Peyer's patch (tissue), 4 donors: ENCODE measurements at places on chromosomes 13 and 19. TPM values are rescaled to one million over a fixed set of nuclear protein-coding genes. Genes with fewer than 3 reads are reported as not detected.

GRCh38 chr13:75120085-75120484, 361.9 kb downstream of the TBC1D4 start:
- DNase-seq = no peak

DNA sequence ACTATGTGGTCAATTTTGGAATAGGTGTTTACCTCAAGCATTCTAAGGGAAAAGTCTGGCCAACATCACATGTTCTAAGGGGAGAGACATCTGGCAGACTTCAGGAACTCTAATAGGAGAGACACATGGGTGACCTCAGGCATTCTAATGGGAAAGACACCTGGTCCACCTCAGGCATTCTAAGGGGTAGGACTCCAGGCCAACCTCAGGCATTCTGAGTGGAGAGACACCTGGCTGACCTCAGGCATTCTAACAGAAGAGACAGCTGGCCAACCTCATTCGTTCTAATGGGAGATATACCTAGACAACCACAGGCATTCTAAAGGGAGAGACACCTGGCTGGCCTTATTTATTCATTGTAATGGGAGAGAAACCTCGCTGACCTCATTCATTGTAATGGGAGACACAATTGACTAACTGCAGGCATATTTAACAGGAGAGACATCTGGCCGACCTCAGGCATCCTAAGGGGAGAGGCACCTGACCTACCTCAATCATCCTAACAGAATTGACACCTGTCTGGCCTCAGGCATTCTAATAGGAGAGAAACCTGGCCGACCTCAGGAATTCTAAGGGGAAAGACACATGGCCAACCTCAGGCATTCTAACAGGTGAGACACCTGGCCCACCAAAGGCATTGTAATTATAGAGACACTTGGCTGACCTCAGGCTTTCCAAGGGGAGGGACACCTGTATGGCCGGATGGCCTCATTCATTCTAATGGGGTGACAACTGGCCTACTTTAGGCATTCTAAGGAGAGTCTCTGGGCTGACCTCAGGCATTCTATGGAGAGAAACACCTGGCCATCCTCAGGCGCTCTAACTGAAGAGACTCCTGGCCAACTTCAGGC, 1346.8 kb downstream of the UQCRFS1 start:
- no peak for DNase-seq

ZNF763 gene
- 9.0 TPM for total RNA-seq

DNA sequence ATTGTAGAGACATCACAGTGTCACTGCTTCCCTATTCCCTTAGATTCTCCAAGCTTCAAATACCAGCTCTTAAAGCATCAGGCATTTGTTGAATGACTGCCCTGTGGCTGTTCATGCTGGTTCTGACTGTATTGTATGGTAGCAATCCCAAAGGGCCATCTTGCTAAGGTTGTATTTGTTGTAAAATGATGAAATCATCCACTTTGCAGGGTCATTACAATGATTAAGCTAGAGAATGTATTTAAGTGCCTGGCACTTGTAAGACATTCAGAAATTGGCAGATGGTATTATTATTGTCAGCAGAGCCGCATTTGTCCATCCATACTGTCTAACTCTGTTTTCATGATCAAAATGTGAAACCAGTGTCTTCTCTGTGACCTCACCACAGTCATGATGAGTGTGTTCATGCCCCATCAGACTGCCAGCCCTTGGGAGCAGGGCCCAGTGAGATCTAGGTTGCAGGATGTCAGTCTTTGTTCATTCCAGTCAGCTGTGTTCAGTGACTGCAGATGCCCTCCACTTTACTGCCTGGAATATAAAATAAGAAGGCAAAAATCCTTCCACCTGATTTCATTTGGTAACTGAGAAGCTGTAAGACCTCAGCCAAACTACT, 86.1 kb downstream of the DHRS12 start:
- DNase-seq = no peak

DNA sequence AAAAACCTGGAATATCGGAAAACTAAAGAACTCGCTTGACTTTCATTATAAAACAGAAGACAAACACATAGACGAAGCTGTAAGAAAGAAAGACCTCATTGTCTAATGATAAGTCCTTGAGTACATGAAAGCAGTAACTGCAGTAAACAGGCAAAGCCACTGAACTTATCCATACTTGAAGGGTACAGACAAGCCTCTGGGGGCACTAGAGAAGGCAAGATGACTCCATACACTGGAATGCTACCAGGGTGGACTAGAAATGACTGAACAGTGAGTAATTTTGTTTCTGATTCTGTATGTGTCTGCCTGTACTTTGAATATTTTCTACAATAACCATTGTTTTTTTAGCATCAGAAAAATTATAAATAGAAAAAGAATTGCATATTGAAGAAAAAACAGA, 507.9 kb downstream of the UQCRFS1 start:
- DNase-seq = no peak

CCDC70 gene
- not detected for total RNA-seq

- DNase-seq = no peak
Measured at GRCh38 chr13:53920916-53921315, 892.3 kb downstream of the OLFM4 start.

ZNF675 gene
- 10.0 TPM for total RNA-seq

CEACAM5 gene
- 63.9 TPM for total RNA-seq

CGB1 gene
- not detected for total RNA-seq

TLE6 gene
- total RNA-seq = 1.9 TPM

LHB gene
- not detected for total RNA-seq

DNA sequence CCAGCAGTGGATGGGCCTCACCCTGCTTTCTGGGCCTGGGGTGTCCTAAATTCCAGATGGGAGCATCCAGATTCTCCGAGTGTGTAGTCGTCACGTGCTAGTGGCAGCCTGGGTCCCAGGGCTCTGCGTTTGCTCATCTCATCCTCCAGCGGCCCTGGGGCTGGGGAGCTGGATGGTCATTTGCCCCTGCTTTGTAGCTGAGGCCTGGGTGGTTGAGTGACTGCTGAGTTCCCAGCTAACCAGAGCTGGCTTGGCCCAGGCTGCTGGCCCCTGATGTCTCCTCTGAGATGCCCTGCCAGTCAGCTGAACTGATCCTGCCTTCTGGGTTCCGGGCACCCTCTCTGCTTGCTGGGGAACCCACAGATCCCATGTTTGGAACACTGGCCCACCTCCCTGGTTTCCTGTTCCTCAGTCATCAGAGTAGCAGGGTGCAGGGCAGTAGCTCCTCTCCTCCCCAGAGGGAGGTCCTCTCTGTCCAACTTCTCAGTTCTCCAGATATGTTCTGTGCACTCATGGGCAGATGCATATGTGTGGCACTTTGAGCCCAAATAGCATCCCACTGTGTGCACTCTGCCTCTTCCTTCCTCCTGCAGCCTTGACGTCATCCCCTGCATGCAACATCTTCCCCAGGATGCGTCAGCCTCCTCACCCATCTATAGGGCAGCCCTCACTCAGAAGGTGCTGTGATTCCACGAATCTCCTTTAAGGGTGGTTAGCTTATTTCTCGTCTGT, 22.4 kb upstream of the CRTC1 start:
- no peak for DNase-seq

C5AR1 gene
- 5.0 TPM for total RNA-seq

- DNase-seq = no peak
Measured at GRCh38 chr13:49279112-49279511, 31.4 kb downstream of the CDADC1 start.

- DNase-seq = no peak
Measured at GRCh38 chr19:44684892-44685863, 13.8 kb upstream of the CEACAM16 start.

- no peak for DNase-seq
Measured at GRCh38 chr13:26882731-26883130, 122.1 kb upstream of the GPR12 start.

IRS2 gene
- total RNA-seq = 10.5 TPM

DNA sequence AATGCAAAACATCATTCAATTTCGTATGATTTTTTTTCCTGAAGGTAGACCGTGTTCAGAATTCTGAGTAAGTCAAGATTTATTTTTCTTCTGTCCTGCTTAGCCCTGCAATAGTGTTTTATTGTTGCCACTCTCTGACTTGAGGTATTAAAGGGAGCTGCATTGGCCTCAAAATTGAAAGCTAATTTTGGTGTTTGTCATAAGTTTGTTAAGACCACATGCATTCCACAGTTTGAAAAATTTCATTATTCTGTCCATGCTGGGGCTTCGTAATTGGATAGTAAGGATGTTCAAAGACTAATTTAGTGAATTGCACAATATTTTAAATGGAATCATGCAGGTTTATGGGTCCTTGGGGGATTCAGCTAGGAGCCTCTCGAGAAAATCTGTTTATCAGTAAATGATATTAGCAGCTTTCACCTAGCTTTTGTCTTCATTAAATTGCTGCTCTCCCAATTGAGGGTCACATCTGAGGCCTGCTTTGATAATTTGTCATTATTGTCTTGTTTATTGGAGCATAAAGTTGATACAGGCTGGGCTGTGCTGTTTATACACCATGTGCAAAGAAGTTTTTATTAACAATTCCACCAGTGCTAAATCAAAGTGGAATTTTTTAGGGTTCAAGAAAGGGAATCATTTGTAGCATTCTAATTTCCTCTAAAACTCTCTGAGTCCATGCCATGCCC, 339.8 kb upstream of the OBI1 start:
- DNase-seq = no peak

DNA sequence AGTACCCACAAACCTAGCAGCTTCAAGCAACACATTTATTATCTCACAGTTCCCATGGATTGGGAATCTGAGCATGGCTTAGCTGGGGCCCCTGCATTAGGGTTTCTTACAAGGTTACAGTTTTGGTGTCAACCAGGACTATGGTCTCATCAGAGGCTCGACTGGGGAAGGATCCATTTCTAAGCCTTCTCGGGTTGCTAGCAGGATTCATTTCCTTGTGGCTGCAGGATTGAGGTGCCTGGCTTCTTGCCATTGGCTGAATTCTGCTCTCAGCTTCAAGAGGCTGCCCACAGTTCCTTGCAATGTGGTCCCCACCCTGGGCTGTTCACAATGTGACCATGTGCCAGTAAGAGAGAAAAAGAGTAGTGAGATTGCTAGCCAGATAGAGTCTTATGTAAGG, 26.7 kb downstream of the ZNRF4 start:
- no peak for DNase-seq

- DNase-seq = no peak
Measured at GRCh38 chr13:112073245-112074138, 6.5 kb downstream of the SOX1 start.

C19orf67 gene
- total RNA-seq = not detected

GRCh38 chr13:99301913-99302636, 5.1 kb downstream of the GPR183 start:
- peak; percentile 68 for DNase-seq

DNA sequence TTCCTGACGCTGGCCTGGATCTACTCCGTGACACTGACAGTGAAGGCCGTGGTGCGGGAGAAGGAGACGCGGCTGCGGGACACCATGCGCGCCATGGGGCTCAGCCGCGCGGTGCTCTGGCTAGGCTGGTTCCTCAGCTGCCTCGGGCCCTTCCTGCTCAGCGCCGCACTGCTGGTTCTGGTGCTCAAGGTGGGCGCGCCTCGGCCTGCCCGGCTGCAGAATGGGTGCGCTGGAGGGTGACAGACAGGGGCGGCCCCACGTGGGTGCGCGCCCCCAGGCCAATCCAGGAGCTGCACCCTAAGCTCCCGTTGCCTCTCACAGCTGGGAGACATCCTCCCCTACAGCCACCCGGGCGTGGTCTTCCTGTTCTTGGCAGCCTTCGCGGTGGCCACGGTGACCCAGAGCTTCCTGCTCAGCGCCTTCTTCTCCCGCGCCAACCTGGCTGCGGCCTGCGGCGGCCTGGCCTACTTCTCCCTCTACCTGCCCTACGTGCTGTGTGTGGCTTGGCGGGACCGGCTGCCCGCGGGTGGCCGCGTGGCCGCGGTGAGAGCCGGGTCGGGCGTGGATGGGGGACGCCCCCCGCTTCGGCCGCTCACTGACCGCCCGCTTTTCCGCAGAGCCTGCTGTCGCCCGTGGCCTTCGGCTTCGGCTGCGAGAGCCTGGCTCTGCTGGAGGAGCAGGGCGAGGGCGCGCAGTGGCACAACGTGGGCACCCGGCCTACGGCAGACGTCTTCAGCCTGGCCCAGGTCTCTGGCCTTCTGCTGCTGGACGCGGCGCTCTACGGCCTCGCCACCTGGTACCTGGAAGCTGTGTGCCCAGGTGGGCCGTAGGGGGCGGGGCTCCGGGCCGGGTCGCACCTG, 7.2 kb downstream of the ABCA7 start:
- DNase-seq = no peak

DNA sequence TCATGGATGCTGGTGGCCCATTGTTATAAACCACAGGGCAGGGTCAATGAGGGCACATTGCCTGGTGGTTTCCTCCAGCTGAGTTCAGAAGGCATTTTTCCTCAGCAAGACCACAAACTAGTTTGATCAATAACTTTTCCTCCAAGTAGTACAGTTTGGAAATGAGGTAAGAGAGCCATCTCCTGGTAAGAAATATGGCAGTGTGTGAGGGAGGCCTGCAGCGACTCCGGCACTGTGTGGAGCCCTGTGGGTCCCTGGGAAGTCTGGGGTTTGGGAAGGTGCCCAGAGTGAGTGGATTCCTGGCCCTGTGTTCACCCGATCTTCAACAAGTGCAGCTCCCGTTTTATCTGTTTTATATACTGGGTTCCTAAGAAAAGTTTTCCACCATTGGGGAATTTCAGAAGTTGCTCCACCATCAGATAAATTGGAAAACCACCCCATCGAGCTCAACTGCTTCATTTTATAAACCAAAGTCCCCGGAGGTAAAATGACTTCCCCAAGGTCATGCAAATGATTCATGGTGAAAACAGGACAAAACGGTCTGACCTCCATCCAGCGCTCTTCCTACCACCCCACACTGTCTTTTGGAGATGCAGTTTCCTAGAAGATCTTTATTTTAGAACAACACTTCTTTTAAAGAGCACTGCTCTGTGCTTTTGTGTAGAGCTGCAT, 148.4 kb downstream of the KATNAL1 start:
- peak; percentile 12 for DNase-seq

DNA sequence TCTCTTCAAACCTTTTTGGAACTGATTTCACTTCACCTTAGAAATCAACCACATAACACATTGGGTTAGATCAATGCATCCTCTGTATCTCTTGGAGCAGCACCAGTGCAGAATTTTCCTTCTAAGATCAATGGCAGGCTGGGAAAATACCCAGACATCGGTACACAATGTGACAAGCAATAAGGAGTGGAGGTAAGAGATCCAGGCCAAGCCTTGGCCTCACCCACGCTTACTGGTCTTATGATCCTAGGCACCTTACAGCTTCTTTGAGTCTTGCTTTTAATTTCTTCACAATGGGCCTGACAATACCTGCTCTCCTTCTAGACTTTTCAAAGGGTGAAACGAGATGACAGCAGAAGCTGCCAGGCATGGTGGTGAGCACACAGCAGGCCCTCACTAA, 232.0 kb downstream of the LACC1 start:
- no peak for DNase-seq

SERPINE3 gene
- total RNA-seq = not detected

ZNF382 gene
- total RNA-seq = 2.1 TPM

B3GNT8 gene
- 76.3 TPM for total RNA-seq

SLC17A7 gene
- not detected for total RNA-seq

CYP4F8 gene
- total RNA-seq = not detected

GRCh38 chr13:111080642-111081041, 34.5 kb upstream of the ARHGEF7 start:
- no peak for DNase-seq

NANOS3 gene
- total RNA-seq = not detected
